Activated CD4-positive, alpha-beta T cell treated with anti-CD3 and anti-CD28 coated beads for 24 hours (primary cell): ENCODE measurements at places on chromosomes 4 and X.

DNA sequence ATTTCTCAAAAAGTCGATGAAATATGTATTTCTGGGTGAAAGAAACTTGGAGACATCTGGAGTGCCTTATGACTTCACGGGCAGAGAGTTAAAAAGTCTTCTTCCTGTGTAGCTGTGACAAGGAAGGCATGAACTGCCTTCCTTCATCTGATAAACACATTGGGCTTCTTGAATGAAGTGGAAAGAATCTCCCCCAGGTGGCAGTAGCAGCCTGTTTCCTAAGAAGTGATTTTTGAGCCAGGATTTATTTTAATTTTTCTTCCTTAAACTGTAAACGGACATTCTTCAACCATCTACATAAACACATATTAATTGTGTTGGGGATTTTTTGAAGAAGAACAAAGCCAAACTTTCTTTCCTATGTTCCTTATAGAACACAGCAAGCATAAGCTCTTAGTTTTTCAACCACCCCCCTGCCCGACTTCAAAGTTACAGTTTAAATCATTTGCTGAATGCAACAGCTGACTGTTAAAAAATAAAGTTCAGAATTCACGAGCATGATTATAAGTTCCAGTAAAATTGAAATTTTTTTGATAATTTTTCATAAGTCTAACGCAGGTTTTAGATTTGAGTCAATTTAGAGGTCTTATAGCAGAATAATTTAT, 980 bp upstream of the GIMD1 start:
- no peak for DNase-seq

- DNase-seq = no peak
Measured at GRCh38 chr4:158906073-158906472, 137.2 kb downstream of the FNIP2 start.

- DNase-seq = no peak
Measured at GRCh38 chrX:340121-340520, 21.5 kb upstream of the GTPBP6 start.

DNA sequence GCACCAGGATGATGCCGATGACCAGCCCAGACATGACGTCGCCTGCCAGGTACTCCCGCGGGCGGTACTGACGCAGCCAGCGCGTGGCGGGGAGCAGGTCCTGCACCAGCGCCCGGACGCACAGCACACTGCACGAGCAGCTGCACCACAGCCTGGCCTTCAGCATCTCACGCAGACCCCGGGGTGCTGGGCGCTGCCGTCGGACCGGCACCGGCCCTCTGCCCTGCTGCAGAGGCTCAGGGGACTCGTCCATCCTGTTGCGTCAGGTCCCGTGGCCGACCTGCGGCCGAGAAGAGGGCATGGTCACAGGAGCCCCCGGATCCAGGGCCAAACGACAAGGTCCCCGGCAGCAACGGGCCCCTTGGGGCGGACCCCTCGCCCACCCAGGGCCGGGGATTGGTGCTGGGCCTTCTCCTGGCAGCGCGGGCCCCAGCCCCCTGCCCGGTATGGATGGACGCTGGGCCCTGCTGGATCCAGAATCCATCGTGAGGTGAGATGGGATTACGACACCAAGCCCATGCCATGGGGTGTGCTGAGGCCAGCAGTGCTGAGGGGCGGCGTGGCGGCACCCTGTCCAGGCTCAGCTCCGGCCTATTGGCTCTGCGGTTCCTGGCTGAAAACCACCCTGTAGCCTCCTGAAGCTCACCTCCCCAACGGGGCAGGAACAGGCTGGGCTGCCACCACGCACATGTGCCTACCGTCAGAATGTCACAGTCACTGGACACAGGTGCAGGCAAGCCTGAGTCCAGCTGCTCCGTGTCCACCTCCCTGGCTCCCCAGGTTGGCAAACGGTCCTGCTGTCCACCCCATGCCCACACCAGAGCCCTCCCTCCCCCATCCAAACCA, 1.5 kb downstream of the SLC26A1 start:
- DNase-seq = no peak

DNA sequence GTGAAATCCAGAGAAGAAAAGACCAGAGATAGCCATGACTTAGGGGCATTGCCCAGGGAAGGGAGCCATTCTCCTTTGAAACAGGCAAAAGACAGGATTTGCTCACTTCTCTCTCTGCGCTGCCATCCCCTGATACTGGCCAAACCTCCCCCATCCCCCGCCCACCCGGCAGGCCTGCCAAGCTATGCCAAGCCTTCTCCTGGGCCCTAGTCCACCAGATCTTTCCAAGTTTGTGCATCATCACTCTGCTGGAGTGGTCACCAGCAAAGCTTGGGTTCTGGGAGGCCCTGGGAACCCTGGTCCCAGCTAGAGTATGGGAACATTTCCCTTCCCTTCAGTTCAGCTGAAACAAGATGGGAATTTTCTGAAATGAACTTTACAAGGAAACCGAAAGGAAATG, 18.4 kb downstream of the EFNB1 start:
- no peak for DNase-seq

- peak; percentile 30 for DNase-seq
Measured at GRCh38 chrX:39491548-39492297, 606.0 kb downstream of the BCOR start.

DNA sequence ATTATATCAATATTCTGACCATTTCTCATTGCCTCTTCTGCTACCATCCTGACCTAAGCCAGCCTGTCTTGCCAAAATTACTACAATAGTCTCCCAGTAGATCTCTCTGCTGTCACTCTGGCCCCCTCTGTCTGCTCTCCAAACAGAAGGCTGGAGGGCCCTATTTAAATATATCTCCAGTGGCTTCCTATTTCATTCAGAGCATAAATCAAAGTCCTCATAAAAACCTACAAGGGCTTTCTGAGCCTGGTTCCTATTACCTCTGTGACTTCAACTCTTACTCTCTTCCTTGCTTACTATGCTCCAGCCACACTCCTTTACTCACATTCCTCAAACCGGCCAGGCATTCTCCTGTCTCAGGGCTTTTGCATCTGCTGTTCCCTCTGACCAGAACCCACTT, 19.0 kb downstream of the IGSF1 start:
- DNase-seq = no peak

DNA sequence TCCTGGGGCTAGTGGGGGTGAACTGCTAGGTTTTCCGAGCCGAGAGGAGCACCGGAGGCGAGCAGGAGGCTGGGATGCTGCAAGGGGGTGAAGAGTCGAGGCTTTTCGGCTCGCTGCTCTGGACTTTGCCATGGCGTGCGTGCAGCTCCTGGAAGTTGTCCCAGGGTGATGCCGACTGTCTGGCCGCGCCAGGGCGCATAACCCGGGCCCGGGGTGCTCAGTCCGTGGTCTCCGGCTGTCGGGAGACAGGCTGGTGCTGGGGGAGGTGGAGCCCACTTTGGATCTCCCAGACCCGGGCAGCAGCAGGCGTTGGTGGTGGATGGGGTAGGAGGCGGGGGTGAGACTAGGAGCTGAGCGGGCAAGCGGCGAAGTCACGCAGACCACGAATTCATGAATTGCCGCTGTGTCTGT, 793 bp downstream of the GRIA3 start:
- no peak for DNase-seq

DNA sequence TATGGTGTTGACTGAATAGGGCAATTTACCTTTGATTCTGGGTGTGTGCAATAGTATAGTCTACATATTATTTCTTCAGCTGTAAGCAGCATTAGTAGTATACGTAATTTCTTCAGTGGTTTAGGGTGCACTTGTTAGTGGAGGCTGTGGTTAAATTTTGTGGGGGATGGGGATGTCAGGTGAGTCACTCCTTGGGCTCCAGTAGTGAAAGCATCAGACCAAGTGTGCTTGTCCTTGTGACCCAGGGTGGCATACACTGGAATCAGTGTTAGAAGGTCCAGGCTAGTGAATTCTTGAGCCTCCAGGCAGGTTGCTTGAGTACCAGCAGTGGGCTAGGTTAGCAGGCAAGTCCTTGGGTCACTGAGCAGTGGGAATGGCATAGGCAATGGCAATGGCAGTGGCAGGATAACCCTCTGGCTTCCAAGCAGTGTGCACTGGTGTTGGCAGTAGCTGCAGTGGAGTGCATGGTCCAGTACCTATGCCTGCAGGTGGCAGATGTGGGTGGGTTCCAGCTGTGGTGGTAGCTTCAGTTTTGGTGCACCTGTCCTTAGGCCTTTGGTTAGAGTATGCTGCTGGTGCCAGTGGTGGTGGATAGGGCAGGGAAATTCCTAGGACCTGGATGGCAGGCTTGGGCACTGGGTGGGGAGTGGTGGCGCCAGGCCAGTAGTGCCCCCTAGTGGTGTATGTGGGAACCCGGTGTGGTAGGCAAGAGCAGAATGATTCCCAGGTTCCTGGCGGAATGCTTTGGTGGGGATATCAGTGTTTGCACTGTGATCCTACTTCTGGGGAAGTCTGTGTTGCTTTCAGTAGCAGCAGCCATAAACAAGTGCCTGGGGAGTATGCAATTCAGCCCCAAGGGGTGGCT, 531.0 kb downstream of the SMARCA1 start:
- DNase-seq = no peak

DNA sequence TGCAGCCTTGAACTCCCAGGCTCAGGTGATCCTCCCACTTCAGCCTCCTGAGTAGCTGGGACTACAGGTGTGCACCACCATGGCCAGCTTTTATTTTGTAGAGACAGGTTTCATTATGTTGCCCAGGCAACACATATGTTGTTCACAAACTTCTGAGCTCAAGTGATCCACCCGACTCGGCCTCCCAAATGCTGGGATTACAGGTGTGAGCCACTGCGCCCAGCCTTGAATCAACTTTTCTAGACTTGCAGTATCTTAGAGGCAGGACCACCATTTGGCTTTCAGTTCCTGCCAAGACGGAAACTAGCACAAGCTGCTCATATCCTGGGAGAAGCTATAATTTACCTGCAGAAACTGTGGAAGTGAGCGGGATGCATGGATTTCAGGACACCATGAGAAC, 19.9 kb downstream of the NAT8L start:
- no peak for DNase-seq

DNA sequence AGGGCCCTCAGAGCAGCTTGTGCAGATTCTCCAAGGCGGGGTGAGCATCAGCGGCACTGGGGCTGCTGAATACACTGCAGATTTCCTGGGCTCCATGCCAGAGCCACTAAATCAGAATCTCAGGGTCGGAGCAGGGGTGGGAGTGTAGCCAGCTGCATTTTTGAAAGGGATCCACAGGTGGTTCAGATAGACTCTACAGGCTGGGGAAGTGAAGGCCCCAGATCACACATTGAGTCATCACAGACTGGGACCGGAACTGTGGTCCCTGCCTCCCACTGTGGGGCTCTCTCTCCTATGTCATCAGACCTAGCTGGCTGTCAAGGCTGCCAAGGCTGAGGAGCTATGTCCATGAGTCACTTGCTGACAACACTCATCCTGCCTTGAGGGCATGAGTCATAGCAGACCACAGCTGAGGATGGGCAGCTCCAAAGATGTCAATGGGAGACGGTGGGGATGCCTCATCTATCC, 162.3 kb upstream of the MAMLD1 start:
- DNase-seq = peak; percentile 36

DNA sequence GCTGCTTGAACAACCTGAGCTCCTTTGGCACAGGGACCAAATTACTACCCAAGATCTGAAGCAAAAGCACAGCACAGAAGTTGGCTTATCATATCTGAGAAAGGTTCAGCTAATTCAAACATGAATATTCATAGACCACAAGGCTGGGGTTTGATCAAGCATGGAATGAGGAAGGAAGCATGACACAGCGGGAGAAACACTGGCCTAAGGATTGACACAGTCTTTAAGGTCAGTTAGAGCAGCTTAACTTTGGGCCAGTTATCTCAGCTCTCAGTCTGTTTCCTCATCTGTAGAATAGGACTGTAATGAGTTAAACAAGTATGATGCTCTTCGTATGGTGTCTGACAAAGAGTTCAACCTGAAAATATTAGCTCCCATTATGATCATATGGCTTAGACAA, 88.5 kb upstream of the CBR4 start:
- no peak for DNase-seq
